ENCODE measurements at places on chromosomes 3 and 15. TPM values are rescaled to one million over a fixed set of nuclear protein-coding genes. Genes with fewer than 3 reads are reported as not detected.

The CTXN2 gene
- not detected for total RNA-seq

The ULK4 gene
- total RNA-seq, result 11.7 TPM

The SI gene
- total RNA-seq, result 0.24 TPM

The COL7A1 gene
- 340 TPM for total RNA-seq

The SLC28A2 gene
- total RNA-seq, result not detected

The RASL12 gene
- total RNA-seq, result 9.7 TPM

The CATSPER2 gene
- total RNA-seq, result 1.8 TPM

The GP5 gene
- total RNA-seq, result not detected

DNA sequence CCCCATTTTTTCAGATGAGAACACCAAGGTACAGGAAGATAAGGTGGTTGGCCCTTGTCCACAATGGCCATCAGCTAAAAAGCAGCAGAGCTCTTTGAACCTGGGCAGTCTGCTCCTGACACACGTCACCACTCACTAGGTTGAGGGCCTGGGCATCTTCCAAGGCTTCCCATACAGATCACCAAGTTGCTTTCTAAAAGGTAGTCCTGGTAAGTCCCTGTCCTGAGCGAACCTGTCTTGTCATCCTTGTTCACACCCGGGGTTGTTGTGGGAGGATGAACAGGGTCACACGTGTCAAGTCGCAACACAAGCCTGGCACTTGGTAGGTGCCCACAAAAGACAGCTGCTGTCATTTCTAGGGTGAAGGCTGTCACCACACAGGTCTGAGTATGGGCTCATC, 260.4 kb downstream of the EPHB1 start:
- DNase-seq, result no peak

GRCh38 chr3:169512991-169513390, 150.5 kb downstream of the MECOM start:
- no peak for DNase-seq

DNA sequence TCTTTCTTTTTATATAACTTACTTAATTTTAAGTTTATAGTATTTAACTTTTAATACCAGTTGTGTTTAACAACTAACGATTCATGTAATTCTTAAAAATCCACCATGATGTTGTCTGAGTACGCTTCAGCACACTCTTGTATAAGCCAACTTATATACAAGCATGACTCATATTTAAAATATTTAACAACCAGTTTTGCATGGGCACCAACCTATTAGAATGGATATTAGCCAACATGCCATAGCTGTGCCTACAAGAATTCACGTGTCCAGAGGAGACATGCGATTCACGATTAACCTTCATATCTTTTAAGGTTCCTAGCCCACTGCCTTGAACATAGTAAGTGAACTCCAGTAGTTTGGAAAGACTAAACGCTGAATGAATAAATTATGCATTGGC, 1023.2 kb downstream of the TBL1XR1 start:
- no peak for DNase-seq

DNA sequence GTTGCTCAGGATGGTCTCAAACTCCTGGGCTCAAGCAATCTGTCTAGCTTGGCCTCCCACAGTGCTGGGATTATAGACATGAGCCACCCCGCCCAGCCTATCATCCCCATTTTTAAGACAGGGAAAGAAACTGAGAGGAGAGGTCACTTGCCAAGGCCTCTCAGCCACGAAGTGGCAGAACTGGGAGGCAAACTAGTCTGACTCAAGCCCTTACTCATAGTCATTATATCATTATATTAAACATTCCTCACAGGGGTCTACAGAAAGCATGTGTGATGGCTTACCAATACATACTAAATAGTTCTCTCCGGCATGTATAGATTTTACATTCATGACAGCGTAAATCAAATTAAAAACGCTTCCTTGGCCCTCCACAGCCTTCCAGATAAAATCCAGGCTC, 62.0 kb upstream of the ZBTB38 start:
- no peak for DNase-seq

DNA sequence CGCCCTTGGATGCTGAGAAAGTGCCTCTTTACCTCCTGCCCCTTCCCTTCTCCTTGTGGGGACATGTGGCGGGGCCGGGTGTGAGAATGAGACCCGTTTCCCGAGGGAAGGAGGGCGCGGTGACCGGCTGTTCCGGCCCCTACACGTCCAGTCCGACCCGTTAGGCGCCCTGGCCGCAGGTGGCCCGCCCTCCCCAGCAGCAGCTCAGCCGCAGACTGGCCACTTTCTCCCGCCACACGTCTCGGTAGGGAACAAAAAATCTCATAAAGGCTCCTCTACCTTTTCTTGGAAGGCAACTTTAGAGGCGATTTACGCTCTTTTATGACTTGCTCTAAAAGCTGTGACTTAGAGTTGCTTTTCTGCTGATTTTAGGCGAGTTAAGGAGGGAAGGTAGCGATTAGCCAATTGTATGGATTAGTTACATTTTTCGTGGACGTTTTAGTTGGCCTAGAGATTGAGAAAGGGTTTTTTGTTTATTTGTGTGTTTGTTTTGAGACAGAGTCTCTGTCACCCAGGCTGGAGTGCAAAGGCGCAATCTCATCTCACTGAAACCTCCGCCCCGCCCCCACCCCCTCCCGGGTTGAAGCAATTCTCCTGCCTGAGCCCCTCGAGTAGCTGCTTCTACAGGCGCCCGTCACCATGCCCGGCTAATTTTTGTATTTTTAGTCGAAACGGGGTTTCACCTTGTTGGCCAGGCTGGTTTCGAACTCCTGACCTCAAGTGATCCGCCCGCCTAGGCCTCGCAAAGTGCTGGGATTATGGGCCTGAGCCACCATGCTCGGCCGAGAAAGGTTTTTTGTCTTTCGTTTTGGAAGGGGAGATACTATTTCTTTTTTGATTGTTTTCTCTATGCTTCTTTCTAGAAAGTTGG, 8.3 kb upstream of the PGPEP1L start:
- DNase-seq, result no peak

DNA sequence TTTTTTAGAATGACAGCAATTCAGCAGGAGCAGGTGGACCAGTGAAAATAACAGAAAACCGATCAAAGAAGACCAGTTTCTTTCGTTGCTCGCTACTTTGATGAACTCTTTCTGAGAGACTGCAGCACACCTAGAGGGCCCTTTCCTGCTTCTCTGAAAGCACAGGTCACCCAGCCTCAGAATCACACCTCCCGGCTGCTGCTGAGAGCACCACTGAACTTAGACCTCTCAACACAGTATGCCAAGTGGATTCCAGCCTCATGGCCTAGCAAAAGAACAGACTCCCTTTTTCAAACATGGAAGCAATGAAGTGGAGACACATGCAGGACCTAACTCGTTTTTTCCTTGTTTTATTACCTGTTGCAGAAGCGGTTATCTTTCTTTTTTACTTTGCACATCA, 13.9 kb upstream of the APH1B start:
- no peak for DNase-seq

DNA sequence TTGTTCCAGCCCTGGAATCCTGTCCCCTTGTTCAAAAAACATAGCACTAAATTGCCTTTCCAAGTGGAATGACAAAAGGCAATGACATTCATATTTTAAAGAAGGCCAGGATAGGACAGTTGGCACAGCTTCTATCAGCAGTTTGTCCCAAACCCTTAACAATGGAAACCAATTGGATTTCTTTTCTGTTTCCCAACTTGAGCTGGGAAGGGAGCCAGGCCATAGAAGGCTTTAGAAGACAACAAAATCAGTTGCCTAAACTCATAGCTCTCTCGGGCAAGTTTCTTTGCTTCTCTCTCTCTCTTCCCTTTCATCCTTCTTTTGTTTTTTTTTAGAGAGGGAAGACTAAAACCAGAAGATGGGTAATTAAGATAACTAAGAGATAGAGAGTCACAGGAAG, 227.7 kb upstream of the TPRG1 start:
- no peak for DNase-seq

GRCh38 chr3:77001062-77001701, 38.7 kb upstream of the ROBO2 start:
- DNase-seq, result no peak

- no peak for DNase-seq
Measured at GRCh38 chr3:140974900-140975299, 33.3 kb downstream of the SLC25A36 start.

- DNase-seq, result no peak
Measured at GRCh38 chr15:74227968-74228722, 8.0 kb upstream of the CCDC33 start.

GRCh38 chr15:71743861-71744382, 66.4 kb upstream of the NR2E3 start:
- DNase-seq, result no peak

DNA sequence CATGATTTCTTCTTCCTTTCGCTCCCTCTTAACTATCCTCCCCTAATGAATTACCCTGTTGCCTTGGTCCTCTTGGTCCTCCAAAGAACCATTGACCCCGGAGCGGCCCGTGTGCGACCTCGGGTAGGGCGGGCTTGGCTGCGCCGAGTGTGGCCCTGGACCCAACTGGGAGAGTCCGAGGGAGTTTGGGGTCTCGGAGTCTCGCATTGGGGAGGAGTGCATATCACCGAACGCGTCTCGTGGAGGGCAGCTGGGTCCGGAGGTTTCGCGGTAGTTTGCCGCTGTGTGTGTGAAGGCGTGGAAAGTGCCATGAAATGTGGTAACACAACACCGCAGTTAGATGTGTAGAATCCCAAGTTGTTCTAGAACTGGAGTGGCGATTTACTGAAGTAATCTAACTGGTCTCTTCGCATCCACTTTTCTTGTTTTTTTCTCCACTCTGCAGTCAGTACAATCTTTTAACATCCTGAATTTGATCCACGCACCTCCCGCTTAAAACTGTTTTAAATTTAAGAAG, 363 bp downstream of the GTF2E1 start:
- DNase-seq, result no peak

DNA sequence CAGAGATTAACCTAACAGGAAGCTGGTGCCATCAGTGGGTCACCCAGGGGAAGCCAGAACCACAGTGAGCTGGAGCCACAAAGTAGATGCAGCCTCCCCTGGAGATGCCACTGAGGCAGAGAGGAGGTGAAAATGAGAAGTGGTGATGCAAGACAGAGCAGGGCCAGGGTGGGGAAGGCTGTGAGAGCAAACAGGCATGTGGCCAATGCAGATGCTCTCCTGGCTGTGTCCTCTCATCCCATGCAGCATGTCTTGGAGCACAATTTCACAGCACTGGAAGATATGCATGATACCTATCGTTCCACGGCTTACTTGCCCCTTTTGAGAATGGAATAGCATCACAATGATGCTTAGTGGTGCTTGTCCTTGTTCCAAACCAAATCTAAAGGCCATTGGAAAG, 126.3 kb downstream of the ABHD5 start:
- no peak for DNase-seq

GRCh38 chr3:4977001-4977852, 2.0 kb upstream of the BHLHE40 start:
- peak; percentile 91 for DNase-seq

DNA sequence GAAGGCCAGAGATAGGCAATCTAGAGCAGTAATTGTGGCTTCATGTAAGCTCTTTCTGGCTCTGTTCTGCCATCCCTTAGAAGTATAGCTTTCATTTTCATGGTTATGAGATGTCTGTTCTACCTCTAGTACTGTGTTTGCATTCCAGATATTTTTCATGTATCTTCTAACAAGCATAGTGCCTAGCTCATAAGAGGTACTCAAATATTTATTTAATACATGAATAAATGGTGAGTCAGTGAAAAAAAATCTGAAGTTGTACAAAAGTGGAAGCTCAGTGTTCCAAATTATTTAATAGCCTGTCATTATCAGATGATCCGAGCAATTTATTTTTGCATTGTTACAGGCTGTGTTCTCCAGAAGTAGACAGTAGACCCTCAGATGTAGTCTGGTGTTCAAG, 64.3 kb downstream of the OXSM start:
- no peak for DNase-seq

GRCh38 chr15:99366013-99366412, 114.7 kb downstream of the LRRC28 start:
- no peak for DNase-seq

- DNase-seq, result no peak
Measured at GRCh38 chr3:142723665-142723967, 218 bp upstream of the TRPC1 start.

- no peak for DNase-seq
Measured at GRCh38 chr15:72488558-72488957, 14.4 kb downstream of the ARIH1 start.

DNA sequence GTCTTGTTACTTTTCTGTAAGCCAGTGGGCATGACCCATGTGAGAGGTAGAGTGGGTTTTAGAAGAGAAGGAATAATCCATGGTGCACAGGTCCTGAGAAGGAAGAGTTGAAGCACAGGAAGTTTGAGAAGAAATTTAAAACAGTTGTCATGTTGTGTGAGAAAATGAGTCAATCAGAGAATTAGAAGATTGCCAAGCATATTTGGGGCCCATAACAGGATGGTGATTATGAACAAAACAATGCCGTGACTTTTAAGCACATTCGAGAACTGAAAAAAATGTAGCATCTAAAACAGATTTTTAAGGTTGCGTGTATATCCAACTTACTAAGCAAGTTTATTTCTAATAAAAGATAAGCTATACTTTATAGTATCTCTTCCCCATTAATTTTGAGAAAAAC, 198.7 kb downstream of the RORA start:
- no peak for DNase-seq

GRCh38 chr3:186180891-186181481, 72.1 kb upstream of the ETV5 start:
- DNase-seq, result no peak

DNA sequence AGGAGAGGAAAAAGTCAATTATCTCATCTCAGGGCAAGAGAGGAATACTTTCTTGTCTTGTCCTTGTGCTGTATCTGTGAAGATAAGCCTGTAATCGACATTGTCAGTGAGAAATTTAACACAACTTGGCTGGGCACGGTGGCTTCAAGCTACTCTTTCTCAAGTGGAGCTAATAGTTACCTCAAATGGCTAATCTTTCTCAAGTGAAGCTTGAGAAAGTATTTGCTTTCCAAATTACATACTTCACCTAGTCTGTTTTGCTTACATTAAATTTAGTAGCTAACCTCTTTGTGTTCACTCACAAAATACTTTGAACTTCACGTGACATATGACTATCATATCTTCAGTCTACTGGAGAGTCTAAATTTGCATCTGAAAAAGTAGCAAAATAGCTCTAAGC, 48.3 kb upstream of the B3GALNT1 start:
- no peak for DNase-seq

- DNase-seq, result no peak
Measured at GRCh38 chr3:105938806-105939205, 70.0 kb upstream of the CBLB start.

DNA sequence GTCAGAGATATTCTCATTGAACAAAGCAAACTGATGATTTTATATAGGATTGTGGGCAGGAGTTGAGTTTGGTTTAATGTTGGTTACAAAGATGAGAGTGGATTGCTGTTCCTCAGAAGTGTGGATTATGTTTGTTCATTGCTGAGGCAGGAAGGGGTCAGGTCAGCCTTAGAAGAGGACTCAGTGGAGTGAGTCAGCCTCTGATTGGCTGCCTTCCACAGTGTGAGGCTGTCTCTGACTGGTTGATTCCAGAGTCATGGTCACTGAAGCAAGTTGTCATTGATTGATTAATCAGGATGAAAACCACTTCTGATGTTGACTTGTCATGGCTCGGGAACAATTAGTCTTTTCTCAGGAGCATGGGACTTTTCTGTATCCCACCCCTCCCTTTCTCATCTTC, 36.2 kb downstream of the KBTBD12 start:
- no peak for DNase-seq

DNA sequence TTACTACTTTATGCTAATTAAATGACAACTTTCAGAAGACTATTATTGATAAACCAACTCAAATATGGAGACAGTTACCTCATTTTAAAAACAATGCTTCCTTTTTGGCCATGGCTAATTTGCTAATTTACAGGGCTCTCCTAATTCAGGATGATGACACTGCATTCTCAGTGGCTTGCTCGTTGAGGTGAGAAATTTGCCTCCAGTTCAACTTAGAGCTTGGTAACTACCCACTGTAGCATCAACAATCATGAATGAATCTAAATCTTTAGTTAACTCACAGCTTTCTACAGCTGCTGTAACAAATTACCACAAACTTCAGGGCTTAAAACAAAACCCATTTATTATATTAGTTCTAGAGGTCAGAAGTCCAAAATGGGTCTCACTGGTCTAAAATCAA, 14.0 kb downstream of the PBRM1 start:
- DNase-seq, result no peak
